Stimulated activated CD4-positive, alpha-beta T cell treated with anti-CD3 and anti-CD28 coated beads, Interleukin-15, amount 100 ng/mL, for 1 hour (primary cell): ENCODE measurements at places on chromosomes 1 and 21.

DNA sequence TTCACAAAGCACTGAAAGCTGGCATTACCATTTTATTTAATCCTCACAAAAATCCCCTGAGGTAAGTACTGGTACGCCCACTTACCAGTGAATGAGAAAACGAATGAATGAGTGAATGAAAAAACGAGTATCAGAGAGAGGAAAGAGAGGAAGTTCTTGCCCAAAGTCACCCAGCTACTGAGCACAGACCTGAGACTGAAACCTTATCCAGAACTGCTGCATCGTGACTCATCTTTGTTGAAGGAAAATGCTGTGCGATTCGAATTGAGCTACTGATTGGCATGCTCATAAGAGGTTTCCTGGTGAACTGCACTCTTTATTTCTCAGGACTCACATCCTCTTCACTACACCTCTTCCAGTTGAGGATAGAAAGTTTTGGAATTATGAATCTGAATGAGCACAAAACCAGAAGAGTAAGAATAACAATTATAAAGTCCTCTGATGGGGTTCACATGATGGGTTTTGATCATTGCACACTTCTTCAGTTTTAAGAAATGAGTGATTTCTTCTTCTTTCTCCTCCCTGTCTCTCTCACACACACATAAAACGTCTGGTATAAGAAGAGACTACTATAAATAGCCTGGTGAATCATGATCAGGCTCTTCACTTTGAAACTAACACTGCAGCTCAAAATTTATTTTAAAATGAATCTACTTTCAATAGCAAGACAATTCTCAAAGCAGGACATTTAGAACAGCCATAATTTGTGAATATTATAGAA lies 32.1 kb downstream of the IL12RB2 start:
- no peak for DNase-seq

GRCh38 chr1:203665993-203666392 lies 39.4 kb downstream of the ATP2B4 start:
- DNase-seq, result no peak

DNA sequence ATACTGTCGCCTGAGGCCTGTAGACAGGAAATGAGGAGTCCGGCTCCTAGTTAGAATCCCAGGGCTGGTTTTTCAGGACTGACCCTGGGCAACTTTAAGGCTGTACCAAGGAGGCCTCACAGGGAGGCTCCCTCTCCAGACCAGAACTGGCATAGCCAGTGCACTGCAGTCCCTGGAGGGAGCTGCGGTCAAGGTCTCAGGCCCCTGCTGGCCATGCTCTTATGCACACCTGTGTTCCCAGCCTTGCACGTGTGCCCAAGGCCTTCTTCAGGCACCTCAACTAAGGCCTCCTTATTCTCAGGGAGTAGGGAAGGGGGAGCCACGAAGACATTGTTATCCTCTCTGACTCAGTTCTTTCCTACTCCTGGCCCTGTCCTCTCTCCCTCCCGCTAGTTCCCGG lies 22.0 kb upstream of the IFNAR1 start:
- no peak for DNase-seq

DNA sequence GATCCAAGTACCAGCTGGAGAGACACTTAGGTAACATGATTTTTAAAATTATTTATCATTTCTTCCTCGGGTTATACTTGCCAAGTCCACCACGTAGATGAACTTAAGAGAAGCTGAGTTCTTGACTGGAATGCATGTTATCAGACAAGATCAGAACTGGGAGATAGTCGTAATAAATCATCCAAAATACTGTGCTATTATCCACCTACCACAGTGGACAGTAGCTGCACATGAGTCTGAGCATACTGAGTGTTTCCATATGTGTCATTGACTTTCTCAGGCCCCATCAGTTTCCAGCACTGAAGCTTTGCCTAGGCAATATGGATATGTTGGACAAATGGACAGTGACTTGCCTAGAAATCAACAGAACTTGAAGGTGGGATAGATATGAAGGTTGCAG lies 77.9 kb upstream of the RRP15 start:
- no peak for DNase-seq

DNA sequence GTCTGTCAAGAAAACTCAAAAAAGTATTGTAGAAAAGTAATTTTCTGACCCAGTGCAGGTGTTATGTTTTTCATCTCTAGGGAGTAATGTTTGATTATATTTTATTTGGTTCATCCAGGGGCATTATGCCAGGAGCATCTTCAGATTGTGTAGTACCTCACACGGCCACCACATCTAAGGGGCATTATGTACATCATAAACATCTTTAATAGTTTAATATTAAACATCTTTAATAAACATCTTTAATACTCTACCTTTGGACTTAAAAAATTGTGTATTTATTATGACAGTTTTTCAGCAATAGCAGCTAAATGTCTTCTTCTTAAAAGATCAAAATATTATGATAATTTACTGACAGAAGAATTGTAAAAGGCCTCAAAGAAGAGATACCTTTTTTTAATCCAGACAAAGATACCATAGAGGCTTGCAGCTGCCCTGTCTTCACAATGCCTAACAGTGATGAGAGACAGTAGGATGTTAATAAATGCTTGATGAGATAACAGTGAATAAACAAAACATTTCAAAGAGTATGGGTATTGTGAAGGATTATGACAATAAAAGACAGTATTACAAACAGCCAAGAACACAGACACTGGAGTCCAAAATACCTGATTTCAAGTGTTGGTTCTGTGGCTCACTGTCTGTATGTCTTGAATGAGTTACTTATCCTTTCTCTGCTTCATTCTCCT lies 240.9 kb upstream of the ADGRL2 start:
- DNase-seq, result no peak

DNA sequence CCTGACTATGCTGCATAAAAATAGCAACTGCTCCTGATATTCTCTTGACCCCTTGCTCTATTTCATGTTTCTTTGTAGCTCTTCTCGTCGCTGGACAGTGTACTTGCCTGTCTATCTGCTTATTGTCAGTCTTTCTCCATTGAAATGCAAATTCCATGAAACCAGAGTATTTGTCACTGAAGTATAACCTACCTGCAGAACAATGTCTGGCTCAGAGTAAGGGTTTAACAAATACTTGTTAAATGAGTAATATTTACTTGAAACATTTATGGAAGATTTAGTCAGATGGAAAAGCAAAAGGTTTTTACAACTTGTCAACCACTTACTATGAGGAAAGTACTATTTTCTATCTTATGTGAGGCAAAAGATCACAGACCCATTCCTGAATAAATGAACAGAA lies 19.9 kb upstream of the ERICH3 start:
- DNase-seq, result no peak

- no peak for DNase-seq
These were observed 9.6 kb downstream of the BTBD19 start for GRCh38 chr1:44817771-44818495.

- DNase-seq, result no peak
These were observed 62.6 kb upstream of the RGL1 start for GRCh38 chr1:183742355-183742754.

GRCh38 chr1:35563166-35563565 lies 5.6 kb downstream of the NCDN start:
- DNase-seq, result no peak

- DNase-seq, result no peak
These were observed 7.2 kb upstream of the MIA3 start for GRCh38 chr1:222610728-222611127.

GRCh38 chr1:232422898-232423297 lies 207.0 kb downstream of the SIPA1L2 start:
- DNase-seq, result no peak

DNA sequence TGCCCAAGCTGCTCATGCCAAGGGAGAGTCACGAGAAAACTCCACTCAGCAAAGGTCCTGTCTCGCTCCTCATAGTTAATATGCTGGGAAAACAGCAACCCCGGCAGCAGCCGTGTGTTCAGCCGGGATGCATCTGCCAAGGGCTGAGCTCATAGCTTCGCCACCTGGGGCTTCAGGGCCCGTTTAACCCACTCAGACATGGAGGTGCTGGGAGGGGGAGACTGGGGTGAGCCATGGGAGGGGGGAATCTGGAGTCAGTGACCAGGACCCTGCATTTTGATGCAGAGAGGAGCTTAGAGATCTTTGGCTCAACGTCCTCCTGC lies 283.4 kb downstream of the PTPRU start:
- DNase-seq, result no peak
